ENCODE measurements at places on chromosomes 2 and 18.

- peak; percentile 10 for DNase-seq
Measured at GRCh38 chr2:105929516-105929915, 184.8 kb downstream of the NCK2 start.

DNA sequence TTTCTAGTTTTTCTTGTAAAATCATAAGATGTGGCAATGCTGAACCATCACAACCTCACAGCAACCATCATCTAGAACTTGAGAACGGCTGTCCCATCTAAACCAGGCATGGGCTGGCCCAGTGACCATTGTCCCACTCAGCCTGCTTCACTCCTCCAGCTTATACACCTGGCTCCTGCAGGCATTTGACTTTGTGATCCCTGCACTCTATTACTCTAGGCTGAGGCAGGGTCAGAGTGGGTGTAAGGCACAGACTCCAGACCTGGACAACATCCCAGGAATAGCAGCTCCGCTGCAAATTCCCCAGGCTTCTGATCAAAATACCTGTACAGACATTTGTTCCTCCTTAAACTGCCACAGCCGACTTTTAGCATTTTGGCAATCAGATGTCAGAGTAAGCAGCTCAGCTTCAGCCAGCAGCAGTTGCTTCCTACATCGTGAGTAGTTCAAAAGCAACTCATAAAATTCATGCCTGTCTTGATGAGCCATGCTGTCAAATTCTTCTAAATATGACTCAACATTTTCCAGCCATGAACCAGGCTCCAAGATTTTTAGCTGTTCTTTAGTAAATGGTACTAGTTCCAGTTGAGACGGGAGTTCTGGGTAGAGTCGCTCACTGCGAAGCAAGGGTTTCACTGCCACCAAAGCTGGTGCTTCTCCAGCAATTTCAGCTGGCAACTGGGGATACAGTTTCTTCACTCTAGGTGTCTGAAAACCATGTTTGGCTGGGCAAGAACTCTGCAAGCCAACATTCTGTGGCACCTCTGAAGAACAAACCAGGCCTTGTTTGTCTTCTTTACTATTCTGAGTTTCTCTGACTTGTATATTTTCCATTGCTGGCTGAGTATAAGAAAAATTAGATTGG, 12.8 kb downstream of the EPG5 start:
- no peak for DNase-seq

DNA sequence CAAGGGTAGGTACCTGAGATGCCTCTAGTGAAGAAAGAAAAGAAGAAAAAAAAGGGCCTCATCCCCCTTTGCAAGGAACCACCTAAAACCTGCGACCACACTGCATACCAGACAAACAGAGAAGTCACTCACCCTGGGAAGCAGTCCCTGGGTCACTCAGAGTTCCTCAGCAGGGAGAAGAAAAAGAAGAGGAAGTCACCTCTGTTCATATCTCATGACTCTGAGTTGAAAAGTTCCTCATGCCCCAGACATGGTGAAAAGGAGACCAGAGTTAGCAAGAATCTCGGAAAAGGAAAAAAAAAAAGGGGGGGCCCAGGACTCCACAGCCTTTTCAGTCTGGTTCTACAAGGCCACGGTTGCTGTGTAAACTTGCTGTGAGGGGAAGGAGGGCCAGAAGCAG, 478.4 kb upstream of the NRXN1 start:
- DNase-seq: no peak

- DNase-seq: no peak
Measured at GRCh38 chr2:176769021-176769420, 443.6 kb upstream of the HNRNPA3 start.

GRCh38 chr2:180343528-180344345, 336.6 kb upstream of the CWC22 start:
- no peak for DNase-seq

DNA sequence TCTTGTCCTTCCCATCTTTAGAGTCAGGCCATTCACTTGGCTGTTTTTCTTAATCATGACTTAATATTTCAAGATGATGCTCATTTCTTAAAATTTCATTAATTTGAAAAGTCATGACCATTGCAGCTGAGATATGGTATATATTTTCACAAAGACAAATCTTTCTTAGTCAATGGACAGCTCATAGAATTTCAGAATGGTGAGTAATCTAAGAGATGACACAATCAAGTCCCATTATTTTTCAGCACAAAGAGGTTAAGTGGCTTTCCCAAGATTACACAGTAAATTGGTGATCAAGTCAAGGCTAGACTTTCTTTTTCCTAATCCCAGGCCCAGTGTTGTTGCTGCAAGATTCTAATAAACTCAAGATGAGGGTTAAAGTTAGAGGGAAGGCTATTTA, 34.4 kb upstream of the NT5C1B start:
- DNase-seq: no peak

GRCh38 chr18:46756559-46757201, at the start of gene ST8SIA5:
Gene ST8SIA5 (minus strand): TSS chr18:46757053. CDS start chr18:46756508, 545 bp downstream.
- no peak for DNase-seq

DNA sequence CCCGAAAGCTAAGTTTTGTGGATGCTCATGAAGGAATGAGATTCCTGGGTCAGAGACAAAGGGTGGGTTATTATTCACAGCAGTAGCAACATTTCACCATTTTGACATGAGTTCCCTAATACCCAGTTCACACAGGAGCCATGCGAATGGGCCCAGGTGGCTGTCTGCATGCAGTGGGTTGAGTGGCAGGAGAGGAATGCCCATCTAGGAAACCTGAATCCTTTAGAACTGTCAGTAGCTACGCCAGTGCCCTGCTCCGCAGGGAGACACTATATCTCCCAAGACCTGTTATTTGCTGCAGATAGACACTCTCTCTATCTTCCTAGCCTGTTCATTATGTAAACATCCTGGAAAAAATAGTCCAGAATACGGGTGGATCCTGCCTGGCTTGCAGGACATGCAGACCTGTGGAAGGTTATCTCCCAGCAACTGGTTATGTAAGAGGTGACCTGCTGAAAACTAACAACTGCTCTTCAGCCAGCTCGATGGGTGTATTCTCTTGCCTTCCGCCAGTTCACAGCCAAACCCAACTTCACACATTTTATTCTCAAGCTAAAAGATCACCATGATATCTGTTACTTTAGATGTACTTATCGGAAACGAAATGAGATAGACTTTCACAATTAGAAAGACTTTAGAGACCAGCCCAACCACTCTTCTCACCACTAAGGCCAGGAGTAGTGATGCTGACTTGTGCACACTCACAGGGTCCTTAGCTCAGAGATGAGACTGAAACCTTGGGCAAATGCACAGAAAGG, 59.1 kb downstream of the MBP start:
- no peak for DNase-seq

- no peak for DNase-seq
Measured at GRCh38 chr2:27086724-27087593, at the start of gene KHK. Gene KHK (plus strand): TSS chr2:27086772. CDS start chr2:27087260, 488 bp downstream.

GRCh38 chr2:27023740-27024139, 9.0 kb upstream of the TMEM214 start:
- no peak for DNase-seq

GRCh38 chr18:27185025-27185763, at the start of gene CHST9:
Gene CHST9 (minus strand): TSS chr18:27185308. CDS start chr18:27142809, 42,499 bp downstream.
- DNase-seq: no peak

- no peak for DNase-seq
Measured at GRCh38 chr18:30175061-30175574, 867.4 kb downstream of the DSC3 start.

DNA sequence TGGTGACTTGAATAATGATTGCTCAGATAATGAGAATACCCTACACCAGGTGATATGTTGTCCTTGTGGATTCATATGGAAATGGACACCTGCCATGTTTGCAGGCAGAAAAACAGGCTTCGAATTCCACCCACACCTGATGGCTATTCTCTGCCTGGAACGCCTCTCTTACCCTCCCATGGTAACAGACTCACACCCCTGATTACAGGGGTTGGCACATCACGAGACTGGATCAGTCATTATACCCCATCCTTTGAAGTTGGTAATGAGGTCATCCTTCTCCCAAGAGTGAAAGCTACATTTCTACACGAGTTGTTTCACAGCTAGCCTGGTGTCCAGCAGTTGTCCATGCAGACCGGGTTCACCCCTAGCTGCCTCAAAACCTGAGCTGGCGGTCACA, 71.4 kb upstream of the MBOAT2 start:
- DNase-seq: no peak

All from effector memory CD4-positive, alpha-beta T cell (primary cell).